ENCODE measurements at places on chromosomes 12 and 14.
A peak's percentile ranks its signal among the peaks of the same experiment; 100 is the strongest.

- no peak for DNase-seq
Observed at GRCh38 chr14:57897144-57897748, 31.4 kb upstream of the SLC35F4 start.

DNA sequence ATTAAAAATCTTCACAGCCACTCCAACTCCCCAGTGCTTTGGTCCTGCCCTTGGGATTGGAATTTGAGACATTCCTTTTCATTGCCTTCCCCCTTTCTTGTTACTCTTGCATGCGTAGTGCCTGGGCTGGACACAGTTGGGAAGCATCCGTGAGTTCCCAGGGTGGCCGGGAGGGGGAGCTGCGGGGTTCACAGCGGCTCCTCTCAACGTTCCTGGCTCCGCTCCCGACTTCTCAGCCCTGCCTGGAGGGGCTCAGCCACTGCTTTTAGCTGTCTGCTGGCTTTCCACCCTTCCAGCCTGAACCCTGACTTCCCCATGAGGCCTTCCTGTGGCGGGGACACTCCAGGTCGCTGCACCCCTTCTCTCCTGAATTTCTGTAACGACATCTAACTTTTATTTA lies 3.2 kb downstream of the TEX52 start:
- peak; percentile 49 for DNase-seq

GRCh38 chr14:106395456-106396050 lies 869.2 kb downstream of the TMEM121 start:
- no peak for DNase-seq

- DNase-seq: no peak
Observed at GRCh38 chr14:101836135-101836534, 74.6 kb downstream of the PPP2R5C start.
